NCI-H1048 (cell line): ENCODE measurements at places on chromosomes 5 and 9.

GRCh38 chr5:24693609-24694008 lies 48.8 kb upstream of the CDH10 start:
- no peak for DNase-seq

DNA sequence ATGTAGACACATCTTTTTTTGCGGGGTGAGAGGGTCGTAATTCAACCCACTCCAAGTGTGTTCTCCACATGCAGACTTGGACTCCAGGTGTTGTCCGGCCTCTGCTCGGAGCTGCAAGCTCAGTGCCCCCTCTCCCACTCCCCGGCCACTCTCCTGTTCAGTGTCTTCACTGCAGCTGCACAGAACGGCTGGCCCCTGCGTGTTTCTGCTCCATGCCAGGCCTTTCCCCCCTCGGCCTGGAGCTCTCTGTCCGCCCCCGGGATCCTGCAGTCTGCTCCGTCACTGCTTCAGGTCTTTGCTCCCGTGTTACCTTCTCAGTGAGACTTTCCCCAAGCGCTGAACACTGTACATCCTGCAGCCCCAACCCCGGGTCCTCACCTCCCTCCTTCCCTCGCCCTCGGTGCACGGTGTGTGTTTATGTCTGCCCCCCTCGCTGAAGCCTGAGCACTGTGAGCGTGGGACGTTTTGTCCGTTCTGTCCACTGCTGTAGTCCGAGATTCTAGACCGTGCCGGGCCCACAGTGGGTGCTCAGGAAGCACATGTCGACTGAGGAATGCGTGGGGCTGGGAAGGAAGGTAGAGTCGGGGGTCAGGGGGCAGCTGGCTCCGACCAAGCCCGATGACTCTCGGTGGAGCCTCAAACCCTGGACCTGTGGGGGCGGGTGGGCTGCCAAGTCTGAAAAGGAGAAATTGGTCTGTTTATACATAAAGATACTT lies 26.4 kb upstream of the GFPT2 start:
- DNase-seq = no peak

- no peak for DNase-seq
These were observed 50.1 kb downstream of the COL27A1 start for GRCh38 chr9:114205171-114206015.

- DNase-seq = no peak
These were observed 5.8 kb downstream of the CCDC187 start for GRCh38 chr9:136297766-136298735.

DNA sequence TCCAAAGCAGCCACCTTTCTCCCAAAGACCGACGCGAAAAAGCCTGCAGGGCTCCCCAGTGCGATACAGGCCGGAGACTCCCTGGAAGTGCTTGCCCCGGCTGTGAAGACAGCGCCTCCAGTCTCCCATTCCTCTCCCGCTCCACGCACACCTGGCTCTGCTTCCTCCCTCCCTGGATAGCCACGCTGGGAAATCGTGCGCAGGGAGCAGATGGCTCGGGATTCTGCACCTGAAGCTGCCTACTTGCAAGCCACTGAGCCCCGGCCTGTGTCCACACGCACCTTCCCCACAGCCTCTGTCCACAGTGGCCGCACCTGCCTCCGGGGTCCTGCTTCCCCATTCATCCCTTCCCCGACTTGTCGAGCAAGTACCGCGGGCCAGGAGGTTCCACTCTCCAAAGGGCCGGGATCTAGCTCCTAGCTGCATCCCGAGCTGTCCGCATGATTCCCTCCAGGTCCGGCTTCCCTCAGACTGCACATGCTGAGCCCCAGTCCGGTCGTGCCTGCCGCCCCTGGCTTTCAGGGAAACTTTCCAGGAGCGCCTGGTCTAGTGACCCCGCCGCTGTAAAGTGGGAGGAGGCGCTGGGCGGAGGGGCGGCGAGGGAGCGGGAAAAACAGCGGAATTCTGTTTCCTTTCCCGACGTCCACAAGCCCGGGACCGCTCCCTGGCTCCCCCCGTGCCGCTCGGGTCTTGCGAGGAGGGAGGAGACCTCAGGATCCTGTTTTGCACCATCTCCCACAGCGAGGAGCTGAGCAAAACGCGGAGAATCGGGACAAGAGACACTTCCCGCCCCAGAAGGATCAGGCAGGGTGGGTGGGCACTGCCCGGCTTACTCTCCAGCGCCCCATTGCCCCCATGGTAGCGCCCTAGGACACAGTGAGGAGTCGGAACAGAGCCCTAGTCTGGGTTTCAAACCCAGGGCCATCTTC lies 2.0 kb downstream of the SEMA6A start:
- no peak for DNase-seq

- DNase-seq = no peak
These were observed 224.7 kb upstream of the GRAMD2B start for GRCh38 chr5:126198531-126198930.

GRCh38 chr9:33165263-33166151 lies 1.6 kb downstream of the B4GALT1 start:
- DNase-seq = no peak

DNA sequence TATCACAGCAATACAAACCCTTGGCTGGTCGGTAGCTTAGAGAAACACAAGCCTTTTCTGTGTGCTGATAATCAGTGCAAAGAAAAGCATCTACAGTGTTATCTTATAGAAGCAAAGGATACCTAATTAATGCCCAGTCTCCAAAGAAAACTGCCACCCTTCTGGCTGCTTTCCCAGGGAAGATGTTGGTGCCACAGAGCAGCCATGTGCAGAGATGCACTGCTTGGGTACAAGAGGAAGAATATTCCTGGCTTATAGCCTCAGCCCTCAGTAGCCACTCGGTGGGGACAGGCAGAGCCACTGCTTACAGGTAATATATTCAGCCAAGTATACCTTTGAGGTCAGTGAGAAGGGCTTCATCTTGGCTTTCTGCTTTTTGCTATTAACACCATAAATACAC lies 185.3 kb downstream of the PCSK1 start:
- DNase-seq = no peak

DNA sequence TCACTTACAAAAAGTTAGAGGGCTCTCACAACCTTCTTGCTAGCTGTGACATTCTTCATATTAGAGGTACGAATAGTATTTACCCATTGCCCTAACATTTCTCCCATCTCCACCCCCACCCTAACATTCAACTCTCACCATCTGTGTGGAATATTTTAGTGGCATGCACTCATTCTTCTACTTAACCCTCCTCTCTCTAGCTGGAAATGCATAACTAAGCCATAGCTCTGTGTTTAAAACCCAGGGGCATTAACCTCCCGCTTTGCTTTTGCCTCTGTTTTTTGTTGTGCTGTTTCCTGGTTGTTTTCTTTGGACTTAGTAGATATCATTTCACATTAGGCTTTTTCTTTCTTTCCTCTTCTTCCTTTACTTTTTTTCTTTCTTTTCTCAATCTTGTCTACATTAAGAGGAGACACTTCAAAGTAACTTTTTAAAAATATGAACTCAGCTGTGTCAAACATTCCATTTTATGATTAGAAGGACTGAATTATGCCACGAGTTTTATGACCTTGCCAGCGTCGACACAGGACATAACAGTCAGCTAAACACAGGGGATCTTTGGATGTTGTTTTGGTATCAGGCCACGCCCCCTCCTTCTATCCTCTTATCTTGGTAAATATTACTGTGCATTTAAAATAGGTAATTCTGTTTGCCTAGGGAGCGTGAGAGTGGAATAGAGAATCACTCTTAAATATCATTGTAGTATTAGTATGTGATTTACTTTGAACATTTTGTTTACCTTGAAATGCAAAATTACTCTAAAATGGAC lies 236.0 kb downstream of the CD180 start:
- DNase-seq = no peak

DNA sequence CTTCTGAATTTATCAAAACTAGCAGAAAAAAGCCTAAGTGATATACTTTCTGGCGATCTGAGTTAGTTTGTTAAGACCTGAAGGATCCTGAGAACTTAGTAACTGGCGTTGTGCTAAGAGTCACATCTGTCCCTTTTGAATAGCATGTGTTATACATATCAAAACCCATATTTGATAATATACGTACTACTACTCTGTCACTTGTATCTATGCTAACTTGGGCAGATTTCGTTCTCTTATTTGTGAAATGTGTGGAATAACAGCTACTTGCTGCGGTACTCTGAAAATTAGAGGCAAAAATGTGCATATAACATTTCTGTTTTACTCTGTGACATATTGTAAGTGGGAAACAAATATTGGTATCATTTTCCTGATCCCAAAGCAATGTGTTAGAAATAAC lies 126.4 kb downstream of the PARP8 start:
- no peak for DNase-seq

DNA sequence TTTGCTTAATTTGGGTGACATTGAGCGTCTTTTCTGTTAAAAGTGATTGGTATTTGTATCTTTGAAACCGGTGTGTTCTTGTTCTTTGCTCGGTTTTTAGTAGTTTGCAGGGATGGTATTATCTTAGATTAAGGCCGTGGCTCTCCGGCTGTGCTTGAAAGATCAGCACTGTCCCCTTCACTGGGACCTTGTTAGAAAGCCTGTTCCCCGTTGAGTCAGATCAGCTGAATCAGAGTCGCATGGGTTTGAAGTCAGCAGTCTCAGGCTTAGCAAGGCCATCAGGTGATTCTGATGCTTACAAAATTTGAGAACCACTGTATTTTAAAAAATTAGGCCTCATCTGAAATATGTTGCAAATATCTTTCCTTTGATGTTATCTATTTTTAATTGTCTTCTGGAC lies 5.0 kb downstream of the DIRAS2 start:
- DNase-seq = no peak

GRCh38 chr9:7479300-7479699 lies 320.3 kb downstream of the DMAC1 start:
- no peak for DNase-seq

- no peak for DNase-seq
These were observed 83.2 kb downstream of the USP20 start for GRCh38 chr9:129918296-129918950.

DNA sequence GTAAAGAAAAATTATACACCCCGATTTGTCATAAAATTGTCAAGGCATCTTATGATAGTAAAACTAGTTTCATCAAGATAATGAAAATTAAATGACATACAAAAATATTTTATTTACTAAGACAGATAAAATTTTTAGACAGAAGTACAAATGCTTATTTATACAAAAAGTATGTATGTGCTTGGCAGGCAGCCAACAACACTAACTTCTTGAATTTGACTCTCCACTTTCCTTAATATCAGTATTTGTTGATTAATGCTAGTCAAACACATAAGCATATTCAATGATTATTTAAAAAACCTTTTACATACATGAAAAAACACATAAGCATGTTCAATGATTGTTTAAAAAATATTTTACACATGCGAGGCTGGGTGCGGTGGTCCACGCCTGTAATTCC lies 1079.9 kb upstream of the CDH6 start:
- no peak for DNase-seq

DNA sequence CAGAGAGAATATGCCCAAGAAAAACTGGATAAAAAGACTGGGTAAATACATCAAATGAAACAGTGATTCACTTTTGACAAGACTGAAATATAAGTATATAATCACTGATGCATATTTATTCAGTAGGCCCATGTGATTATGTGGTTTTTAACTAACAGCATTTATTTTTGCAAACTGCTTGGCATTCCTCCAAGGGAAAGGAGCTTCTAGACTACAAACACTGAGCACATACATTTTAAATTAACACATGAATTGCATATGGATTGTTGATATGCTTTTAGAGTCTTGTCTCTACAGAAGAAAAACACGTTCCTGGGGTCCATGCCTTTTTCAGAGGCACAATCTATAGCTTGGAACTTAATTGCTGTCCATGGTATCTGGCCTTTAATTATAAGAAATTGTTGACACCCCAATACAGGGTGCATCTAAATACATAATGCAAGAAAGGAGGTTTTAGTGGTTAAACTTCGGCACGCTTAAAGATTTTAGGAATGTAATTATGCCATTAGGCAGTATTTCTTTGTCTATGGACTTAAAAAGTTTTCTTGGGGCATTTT lies 6.9 kb upstream of the MEIKIN start:
- DNase-seq = no peak
